ENCODE measurements at places on chromosomes 7 and 10. TPM values are rescaled to one million over a fixed set of nuclear protein-coding genes. Genes with fewer than 3 reads are reported as not detected.
A peak's percentile ranks its signal among the peaks of the same experiment; 100 is the strongest.

- DNase-seq: no peak
Measured at GRCh38 chr10:96918214-96919002, 86.3 kb downstream of the LCOR start.

DNA sequence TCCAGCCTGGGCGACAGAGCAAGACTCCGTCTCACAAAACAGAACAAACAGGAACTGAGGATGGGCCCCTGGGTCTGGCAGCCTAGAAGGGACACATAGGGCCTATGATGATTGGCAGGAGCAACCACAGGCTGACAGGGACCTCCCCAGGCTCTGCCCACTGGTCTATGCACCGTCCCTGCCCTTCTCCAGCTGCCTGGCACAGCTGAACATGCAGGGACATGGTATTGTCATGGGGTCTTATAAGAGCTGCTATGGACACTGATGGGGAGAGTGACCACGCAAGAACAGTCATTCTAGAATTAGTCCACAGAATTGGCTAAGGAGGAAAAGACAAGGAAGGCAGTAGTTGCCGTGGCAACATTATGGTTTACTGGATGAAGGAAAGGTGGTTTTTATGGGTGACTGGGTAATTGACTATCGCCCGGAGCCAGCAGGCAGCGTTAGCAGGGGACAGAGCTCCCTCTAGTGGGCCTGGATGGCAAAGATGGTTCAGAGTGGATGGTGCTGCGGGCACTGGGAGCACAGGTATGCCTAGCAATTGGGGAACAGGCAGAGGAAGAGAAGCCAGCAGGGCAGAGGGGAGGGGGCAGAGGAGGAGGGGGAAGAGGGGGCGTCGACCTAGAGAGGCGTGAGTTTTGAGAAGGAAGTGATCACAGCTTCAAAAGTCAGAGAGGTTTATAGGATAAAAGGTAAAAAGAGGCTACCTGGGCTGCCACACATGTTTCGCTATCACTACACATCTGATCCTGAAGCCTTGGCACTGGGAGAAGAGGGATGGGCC, 7.8 kb upstream of the TRIM56 start:
- DNase-seq: peak; percentile 82

DNA sequence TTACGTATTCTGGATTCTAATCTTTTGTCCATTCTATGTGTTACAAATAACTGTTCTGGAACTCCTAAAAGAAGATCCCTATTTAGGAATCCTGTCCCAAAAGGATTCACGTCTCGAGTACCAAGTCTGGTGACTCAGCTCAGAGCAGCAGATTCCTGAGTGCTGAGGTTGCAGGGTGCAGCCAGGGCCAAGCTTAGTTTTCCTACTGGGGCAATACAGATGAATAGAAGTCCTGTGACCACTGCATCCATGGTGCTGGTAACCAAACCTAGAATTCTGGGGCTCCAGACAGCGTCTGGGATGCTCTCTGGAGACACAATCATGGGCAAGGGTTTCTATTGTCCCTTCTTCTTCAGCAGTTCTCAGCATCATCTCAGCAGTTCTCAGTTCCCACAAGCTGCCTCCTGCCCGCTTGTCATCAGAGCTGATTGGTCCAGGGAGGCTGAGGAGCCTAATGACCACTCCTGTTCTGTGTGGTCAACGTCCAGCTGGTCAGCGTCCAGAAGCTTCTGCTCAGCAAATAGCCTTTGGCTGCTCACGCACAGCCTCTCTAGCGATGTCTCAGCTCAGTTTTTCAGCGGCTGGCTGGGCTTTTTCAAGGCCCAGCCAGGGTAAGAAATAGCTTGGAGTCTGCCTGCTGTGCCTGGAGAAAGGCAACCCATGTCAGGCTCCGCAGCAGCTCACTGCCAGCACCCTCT, 50.4 kb upstream of the C7orf33 start:
- no peak for DNase-seq

- DNase-seq: no peak
Measured at GRCh38 chr10:60362461-60362860, 27.2 kb downstream of the ANK3 start.

DNA sequence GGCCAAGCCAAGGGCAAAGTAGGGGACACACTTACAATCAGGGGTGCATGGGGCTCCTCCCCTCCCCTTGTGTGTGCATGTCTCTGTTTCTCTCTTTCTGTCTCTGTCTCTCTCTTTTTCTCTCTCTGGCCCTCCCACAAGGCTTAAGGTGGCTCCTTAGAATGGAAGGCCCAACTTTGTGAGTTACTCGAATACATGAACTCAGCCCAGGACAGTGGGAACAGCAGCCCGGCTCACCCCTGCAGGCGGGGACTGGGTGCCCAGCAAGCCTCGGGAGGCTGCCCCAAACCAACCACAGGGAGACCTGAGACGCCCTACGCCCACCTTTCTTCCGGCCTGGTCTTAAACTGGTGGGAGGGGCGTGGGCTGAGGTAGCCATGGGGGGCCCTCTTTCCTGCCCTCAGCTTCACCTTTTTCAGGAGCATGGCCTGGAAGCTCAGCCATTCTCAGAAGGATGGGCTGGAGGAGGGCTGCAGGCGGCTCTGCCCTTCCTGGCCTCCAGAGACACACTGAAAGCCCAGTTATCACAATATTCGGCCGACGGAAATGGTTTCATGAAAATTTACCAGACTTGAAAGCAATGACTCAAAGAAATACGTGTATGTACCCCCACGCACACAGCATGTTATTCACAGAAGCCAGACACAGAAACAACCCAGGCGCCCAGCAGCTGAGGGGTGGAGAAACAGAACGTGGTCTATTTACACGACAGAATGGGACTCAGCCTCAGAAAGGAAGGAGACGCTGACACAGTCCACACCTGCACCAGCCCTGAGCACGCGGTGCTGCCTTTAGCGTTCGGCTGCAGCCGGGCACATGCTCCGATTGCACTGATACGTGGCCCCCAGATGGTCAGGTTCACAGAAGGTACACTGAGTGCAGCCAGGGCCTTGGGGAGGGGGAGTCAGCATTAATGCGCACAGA, 229.5 kb downstream of the PTPRN2 start:
- no peak for DNase-seq

DNA sequence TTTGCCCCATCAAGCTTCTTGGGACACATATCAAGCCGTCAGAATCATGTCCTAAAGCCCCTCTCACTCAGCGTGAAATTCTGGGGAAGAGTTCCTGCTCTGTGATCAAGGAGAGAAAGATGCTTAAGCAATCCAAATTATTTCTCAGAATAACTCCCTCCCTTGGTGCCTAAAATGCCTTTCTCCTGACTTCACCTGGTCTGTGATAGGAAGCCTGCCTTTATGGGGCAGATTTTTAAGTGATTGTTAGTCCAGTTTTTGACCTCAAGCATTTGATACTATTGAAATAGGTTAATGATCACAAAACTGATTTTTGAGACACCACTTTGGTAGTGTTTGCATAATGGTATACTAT, 76.4 kb upstream of the MAGI2 start:
- no peak for DNase-seq

DNA sequence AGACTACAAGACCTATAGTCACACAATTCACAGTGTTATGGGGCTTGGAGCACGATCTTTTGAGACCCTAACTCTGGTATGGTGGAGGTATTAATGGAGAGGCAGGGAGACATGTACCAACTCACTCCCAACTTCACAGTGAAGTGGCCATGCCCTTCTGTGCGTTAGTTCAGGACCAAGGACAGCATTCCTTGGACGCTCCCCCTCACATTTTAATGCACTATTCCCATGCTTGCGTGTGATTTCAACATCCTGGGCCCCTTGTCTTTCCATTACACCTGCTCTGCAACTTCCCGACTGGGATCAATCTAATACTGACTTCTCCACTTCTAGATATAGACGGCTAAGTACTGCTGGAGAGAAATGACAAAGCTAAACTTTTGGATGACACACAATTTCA, 72.7 kb downstream of the PLCE1 start:
- peak; percentile 72 for DNase-seq

GRCh38 chr7:29563590-29564495, at the start of gene PRR15:
PRR15 (plus strand) TSS chr7:29563835; CDS start chr7:29566330, 2,495 bp downstream.
- DNase-seq: peak; percentile 67

DNA sequence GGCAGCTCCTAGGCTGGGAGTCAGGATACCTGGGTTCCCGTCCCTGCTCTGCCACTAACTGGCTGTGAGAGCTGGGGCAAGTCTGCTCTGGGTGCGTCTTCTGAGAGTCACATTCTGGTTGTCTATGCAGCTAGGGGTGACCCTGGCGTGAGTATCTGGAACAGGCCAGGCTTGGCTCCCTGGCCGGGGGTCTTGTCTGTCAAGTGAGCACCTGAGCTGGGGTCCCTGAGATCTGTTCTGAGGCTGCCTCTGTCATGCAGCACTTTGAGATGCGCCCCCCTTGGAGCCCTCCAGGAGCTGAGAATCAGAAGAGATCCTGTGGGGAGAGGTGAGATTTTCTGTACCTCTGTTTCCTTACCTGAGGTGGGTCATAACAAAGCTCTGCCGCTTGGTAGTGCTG, 7.5 kb downstream of the AGAP3 start:
- DNase-seq: no peak

GRCh38 chr7:99141841-99142726, 1.8 kb downstream of the SMURF1 start:
- DNase-seq: peak; percentile 54

- DNase-seq: no peak
Measured at GRCh38 chr7:45435846-45436245, 138.3 kb upstream of the ADCY1 start.

GRCh38 chr10:96906864-96907263, 74.8 kb downstream of the LCOR start:
- no peak for DNase-seq

- DNase-seq: no peak
Measured at GRCh38 chr10:99569253-99569939, 36.7 kb downstream of the NKX2-3 start.

DNA sequence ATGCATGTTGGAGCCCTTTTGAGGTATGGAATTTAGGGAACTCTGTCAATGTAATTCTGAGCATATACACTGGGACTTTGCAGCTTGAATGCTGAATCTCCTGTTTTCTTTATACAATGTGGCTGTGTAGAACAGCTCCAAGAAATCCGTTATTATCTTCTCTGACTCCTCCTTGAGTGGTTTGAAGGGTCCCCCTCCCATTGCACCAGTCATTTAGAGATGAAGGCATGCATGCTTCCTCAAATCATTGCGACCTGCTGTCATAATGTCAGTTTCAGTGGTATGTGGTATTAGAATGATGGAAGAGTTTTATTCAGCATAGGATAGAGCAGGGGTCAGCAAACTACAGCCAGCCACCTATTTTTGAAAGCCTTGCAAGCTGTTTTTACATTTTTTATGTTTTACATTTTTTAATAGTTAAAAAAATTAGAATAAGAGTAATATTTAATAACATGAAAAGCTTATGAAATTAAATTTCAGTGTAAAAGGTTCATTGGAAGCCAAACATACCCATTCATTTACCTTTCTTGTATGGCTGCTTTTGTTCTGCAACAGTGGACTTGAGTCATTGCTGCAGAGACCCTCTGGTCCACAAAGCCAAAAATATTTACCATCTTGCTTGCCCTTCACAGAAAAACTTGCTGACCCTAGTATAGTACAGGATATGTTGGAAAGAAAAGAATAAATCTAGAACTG, 8.1 kb downstream of the STK17A start:
- DNase-seq: no peak

GRCh38 chr7:38548605-38549004, 82.6 kb downstream of the AMPH start:
- DNase-seq: no peak

DNA sequence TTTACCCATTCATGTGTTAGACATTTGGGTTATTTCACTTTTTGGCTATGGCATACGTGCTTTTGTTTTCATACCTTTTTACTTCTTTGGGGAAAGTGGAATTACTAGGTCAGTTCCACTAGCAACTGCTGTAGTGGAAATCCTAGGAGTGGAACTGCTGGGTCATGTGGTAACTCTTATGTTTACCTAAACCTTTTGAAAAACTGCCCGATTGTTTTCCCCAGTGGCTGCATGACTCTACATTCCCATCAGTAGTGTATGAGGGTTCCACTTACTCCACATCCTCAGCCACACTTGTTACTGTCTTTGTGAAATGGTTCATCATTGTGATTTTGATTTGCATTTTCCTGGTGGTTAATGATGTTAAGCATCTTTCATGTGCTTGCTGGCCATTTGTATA, 82.3 kb downstream of the TAX1BP1 start:
- DNase-seq: no peak

Gene OPN1SW
- polyA plus RNA-seq: 2.2 TPM

Gene ITGB8
- polyA plus RNA-seq: 55.7 TPM

Gene GOLGA7B
- 1.2 TPM for polyA plus RNA-seq

Gene LRRD1
- polyA plus RNA-seq: 0.75 TPM

Gene SYT15B
- 1.1 TPM for polyA plus RNA-seq

Gene PRLHR
- polyA plus RNA-seq: not detected

Gene CFTR
- 11.3 TPM for polyA plus RNA-seq

All from left kidney (tissue), 8 donors.